Stimulated activated CD8-positive, alpha-beta memory T cell treated with anti-CD3 and anti-CD28 coated beads, Interleukin-7, amount 100 ng/mL, for 1 hour (primary cell): ENCODE measurements at places on chromosomes 11 and 22.
A peak's percentile ranks its signal among the peaks of the same experiment; 100 is the strongest.

- DNase-seq = no peak
Observed at GRCh38 chr22:17570851-17571631, 7.7 kb downstream of the SLC25A18 start.

GRCh38 chr22:42966497-42966896 lies 48.5 kb downstream of the PACSIN2 start:
- DNase-seq = no peak

DNA sequence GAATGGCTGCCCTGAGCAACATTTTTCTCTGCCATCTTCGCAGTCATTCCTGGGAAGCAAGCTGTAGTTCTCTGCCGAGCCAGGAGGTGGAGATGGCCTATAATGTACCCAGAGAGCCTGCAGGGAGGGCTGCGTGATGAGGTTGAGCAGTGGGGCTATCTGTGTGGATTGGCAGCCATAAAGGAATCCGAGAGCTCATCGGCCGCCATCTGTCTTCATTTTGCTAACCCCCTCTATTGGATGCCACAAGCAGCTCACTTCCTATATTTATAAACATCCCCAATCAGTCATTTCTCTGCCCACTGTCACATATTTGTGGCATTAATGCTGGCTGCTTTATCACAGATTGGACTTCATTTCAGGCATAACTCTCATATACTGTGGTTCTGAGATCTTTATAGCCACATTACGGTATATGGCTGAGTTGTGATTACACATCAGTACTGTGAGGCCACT lies 209.5 kb downstream of the NTM start:
- no peak for DNase-seq

DNA sequence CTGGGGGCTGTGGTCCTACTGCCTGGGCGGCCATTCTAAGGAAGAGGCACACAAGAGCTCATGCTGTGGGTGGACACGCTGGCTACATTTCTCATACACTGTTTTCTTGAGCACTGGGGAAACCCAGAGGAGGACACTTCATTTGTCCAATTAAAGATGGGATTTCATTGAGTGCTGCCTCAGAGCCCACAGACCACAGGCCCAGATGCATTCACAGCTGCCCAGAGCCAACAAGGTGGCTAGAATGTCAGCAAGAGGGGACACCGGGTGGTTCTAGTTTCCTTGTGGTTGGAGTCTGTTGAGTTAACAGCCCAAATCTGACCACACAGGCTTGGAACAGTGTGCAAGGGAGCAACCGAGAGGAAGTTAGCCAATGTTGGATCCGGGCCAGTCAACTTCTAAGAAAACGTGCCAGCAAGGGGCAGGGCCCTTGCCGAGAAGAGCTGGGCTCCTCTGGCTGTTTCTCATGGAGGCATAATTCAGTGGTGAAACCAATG lies 35.0 kb upstream of the SORL1 start:
- no peak for DNase-seq

DNA sequence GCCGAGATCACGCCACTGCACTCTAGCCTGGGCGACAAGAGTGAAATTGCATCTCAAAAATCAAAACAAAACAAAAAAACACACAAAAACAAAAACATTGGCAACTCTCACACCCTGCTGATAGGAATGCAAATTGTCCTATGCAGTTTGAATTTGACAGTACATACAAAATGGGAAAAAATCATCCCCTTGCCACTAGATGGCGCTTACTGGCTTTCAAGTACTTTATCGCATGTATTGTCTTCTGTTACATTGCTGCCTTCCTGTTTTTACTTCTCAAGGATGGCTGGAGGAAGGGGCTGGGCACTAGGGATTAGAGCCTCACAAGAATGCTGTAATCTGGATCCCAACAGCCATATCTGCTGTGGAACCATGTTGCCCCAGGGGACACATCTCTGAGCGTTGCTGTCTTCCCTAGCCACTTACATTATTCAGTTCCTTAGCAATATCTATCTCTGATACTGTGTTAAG lies 59.4 kb upstream of the A4GALT start:
- no peak for DNase-seq

GRCh38 chr22:35587447-35587870 lies 29.7 kb downstream of the MB start:
- no peak for DNase-seq

DNA sequence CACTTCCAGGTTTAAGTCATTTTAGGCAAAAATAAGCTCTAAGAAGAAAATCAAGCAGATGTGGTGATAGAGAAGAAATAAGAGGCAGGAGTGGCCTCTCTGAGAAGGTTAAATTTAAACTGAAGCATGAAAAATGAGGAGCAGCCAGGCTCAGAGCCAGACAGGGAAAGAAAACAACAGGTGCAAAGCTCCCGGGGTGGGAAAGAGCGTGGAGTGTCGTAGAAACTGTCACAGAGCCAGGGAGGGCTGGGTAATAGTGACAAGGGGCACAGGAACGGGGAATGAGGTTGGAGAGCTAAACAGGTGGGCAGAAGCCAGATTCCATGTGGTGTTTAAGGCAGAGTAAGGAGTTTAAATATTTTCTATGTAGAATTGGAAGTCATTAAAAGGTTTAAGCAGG lies 132.1 kb upstream of the BLID start:
- no peak for DNase-seq

DNA sequence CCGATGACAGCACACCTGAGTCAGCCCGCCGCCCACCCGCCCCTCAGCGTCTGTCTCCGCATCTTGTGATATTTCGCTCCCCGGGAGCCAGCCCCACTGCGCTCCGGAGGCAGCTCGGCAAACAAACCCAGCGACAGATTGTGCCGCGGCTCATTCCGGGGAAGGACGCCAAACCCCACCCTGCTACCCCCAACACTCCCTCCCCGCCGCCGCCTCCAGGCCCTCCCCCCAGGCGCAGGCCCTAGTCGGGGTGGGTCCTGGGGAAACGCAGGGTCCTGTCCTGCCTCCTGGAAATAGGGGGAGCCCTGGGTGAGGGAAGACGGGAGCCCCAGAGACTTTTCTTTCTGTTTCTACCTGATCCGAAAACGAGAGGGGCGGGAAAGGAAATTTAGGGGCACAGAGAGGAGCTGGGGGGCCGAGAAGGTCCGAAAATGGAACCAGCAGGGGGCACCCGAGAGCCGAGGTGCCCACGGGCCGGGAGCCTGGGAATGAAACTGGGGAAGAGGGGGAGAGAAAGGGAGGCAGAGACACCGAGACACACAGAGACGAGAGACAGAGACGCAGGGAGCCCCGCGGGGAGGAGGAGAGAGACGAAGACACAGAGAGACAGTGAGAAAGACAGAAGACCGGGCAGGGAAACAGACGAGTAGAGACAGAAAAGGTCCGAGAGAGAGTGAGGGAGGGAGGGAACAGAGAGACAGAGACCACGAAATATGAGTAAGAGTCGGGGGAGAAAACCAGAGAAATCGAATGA lies 1.7 kb upstream of the RTN4RL2 start:
- no peak for DNase-seq

DNA sequence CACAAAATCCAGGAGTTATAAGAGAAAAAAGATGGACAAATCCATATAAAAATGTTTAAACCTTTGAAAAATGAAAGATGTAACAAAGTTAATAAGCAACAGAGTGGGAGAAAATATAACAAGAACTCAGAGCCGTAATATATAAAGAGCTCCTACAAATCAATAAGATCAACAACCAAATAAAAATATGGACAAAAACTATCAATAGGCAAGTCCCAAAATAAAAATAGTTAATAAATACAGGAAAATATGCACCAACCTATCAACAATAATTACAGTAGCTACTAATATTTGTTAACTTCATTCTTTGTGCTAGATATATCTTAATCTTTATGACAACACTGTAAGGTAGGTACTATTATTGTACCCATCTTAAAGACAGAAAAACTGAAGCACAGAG lies 2.8 kb downstream of the CARD10 start:
- DNase-seq = no peak

- no peak for DNase-seq
Observed at GRCh38 chr22:27142286-27142685, 484.9 kb downstream of the MIAT start.

GRCh38 chr11:59173964-59174663 lies 2.2 kb downstream of the DTX4 start:
- no peak for DNase-seq

GRCh38 chr22:27046603-27047002 lies 389.2 kb downstream of the MIAT start:
- DNase-seq = no peak

DNA sequence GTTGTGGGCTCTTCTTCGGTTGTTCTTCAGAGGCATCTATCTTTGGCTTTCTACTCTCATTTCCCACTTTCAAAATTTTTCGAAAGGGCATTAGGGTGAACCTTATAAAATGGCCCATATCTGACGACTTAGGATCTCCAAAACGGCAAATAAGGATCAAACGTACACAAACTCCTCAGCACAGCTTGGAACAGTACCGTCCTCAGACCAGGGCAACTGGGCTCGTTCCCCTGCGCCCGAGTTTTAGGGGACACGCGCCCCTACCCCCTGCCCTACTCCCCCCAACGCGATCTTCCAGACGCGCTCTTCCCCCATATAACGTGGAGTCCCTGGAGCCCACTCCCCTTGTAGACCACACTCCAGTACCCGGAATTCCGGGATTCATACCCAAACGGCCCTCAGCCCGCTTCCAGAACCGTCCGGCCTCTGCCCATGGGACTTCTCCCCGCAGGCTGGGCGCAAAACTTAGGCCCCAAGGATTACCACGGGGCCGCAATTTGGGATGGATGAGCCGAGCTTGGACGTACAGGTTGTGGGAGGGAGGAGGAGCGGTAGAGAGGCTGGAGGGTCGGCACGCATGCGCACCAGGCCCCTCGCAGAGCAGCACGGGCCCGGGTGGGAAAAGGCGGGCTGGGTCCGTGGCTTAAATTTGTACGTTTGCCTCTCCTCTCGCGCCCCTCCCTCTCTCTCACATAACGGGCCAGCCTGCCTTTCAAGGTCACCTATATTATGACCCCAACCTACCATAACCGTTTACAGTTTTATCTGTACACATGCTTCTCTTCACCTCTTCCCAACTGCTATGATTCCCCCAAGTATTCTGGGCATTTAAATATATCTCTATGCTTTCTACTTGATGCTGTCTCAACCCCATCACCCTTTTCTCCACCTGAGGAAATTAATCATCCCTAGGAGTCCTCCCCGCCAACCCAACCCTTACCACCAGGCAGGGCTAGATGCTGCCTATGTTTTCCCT lies 3.4 kb downstream of the CCDC89 start:
- peak; percentile 18 for DNase-seq

- DNase-seq = no peak
Observed at GRCh38 chr11:124758355-124759265, 3.5 kb downstream of the ESAM start.

DNA sequence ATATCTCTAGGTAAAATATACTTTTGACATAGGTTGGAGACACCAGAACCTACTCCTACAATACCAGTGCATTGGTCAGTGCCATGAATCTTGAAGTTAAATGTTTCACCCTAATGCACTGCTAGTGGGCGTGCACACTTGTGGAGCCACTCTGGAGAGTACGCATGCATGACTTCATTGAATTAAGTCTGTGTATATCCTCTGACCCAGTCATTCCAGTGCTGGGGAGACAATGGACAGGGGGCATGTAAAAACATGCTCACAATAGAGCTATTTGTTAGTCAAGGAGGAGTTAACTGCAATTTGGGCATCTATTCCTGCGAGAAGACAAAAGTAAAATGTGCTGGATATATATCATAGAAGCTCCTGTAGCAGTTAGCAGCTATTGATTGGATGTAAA lies 335.4 kb upstream of the NCAM1 start:
- DNase-seq = no peak

DNA sequence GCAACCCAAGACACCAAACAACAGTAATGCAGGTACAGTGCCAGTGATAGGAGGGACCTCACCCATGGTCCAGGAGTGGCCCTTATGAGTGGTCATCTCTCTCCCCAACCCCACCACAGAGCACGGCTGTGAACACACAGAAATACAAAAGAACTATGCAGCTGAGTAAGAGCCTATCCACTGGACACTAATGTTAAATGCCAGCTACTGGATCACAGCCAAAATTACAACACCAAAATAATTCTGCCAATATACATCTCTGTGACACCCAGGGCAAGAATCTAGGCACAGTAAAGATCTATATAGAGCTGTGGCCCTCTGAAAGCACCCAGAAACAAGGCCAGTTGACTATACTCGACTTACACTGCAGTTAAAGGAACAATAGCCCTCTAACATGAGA lies 22.8 kb upstream of the GPR83 start:
- no peak for DNase-seq

DNA sequence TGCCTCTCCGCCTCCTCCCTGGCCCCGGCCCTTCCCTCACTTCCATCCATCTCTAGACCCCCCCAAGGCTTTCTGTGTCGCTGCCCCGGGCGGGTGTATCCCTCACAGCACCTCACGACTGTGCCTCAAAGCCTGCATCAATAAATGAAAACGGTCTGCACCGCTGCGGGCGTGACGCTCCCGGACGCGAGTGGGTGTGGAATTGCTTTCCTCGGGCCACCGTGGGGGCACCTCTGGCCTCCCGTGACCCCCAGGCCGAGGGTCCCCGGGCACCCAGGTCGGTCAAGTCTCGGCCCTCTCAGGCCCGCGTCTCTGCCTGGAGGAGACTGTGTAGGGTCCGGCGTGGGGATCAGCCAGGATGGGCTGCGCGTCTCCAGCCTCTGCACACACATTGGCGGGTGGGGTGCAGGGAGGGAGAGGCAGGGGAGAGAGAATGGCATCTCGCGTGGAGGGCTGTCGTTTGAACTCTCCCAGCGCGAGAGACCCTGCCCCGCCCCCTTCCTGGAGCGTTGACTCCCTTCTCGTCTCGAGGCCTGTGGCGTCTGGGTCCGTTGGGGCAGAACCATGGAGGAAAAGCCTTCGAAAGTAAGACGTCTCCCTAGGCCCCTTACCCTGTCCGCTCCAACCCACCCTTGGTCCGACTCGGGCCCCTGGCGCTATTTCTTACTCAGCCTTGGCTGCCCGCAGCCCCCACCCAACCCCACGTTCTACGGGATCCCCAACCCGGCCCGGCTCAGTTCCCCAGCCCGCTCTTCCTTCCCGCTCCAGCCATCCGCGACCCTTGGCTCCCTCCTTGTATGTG lies at the start of gene CATSPERZ:
Gene CATSPERZ, plus strand, starts transcription at position 512 of the 802 bp plus-strand sequence. Its CDS starts 53 bp downstream, at position 565.
- DNase-seq = no peak

GRCh38 chr11:59765068-59765735 lies 10.0 kb downstream of the STX3 start:
- DNase-seq = no peak

GRCh38 chr11:82855616-82856015 lies 44.6 kb downstream of the PRCP start:
- no peak for DNase-seq

- DNase-seq = no peak
Observed at GRCh38 chr22:23269441-23270211, 89.3 kb downstream of the BCR start.
